Activated naive CD8-positive, alpha-beta T cell treated with anti-CD3 and anti-CD28 coated beads, Interleukin-2, amount 50 U/mL, for 16 hours (primary cell): ENCODE measurements at places on chromosomes 2 and 18.

- DNase-seq: no peak
These were observed 101.7 kb downstream of the STK39 start for GRCh38 chr2:168145426-168146310.

DNA sequence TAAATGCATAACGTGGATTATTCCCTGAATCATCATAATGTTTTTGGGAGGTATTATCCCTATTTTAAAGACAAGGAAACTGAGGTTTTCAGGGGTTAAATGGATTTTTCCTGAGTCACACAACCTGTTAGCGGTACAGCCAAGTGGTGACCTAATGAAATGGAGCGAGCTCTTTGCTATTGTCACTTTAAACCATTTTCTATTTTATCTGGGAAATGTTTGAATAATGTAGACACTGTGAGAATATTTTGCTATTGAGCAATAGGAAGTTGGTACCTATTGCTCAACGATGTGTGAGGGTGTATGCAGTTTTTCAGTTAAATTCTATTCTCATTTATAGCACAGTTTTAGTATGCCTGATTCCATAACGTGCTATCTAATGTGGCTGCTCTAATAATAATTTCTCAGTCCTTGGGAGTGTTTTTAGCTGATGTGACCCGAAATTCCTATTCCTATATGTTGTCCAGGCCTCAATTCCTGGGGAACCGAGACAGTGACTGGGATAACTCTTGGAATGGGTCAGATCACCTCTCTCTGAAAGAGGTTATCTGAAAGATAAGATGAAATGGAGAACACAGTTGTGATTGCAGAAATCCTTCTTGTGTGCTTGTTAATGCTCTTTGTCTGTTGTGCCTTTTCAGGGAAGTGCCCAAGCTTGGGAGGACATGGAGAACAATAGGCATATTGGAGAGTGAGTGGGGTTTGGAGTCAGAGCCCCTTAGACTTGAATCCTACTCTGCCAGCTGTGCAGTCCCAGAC is 38.4 kb downstream of the ABCB11 start:
- DNase-seq: no peak

DNA sequence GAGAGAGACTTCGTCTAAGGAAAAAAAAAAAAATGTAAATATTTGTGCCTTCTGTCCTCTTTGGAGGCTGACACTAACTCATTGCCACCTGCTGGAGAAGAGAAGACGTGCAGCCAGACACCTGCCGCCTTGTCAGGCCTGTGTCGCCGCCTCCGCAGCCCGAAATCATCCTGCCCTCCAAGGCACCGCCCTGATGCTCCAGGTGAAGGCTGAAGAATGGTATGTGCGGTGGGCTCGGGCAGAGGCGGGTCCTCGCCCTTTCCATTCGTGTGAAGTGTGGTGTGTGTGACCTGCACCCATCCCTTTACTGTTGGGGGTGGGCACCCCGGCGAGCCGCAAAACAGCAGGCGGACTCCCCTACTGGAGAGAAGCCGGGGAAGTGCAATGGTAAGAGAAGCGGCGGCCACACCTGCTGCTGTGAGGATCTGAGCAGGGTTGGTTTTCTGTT is 60.4 kb downstream of the FAM161A start:
- DNase-seq: peak; percentile 45

GRCh38 chr2:216741223-216741593 is 45.9 kb upstream of the IGFBP5 start:
- DNase-seq: no peak

DNA sequence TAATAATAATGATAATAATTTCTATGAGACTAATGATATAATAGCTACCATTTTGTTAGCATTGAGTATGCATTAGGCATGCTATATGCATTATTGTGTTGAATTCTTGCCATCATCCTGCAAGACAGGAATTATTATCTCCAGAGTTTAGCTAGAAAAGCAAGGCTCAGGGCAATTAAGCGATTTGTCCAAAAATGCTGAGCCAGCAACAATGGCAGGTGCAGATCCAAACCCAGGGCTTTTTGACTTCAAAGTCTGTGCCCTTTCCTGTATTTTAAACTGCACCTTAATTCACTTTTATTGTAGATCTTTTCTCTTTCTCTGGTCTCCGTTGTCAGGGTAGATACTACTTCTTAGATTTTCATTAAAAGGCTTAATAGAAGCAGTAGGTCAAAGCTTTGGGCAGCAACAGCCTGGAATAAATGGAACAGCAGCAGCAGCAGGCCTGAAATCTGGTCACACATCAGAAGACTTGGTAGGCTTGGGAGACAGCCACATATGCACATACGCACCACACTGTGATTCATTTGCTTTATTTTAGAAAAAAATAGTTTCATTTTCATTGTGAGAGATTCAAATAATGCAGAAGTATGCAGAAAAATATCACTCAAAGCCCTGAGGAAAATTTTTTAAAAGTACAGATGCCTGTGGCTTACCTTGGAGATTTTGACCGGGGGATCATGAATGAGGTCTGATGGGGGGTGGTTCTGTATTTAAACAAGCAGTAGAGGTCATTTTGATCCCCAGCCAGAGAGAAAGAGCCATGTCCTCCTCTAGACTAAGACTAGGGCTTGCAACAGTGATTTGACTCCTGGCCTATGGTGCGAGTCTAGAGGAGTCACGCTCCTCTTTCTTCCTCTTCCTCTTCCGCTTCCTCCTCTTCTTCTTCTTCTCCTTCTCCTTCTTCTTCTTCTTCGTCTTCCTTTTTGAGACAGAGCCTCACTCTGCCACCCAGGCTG is 455.7 kb downstream of the TSN start:
- DNase-seq: no peak

DNA sequence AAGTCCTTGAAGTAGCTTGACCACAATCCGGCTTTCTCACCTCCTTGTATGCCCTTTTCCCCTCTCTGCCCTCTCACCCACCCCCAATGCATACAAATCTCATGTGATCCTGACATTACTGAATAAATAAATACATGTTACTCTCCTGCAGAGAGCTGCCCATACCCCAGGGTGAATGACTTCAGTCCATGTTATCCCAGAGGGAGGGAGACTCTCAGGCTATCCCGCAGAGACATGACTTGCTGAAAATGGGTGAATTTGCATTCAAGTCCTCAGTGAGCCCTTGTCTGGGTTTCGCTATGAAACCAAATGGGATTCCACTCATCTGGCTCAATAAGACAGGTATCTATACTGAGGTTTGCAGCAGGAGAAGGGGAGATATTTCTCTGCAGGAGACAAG is 168.5 kb downstream of the FHOD3 start:
- DNase-seq: no peak

- DNase-seq: no peak
These were observed 106.7 kb downstream of the METTL8 start for GRCh38 chr2:171327043-171327496.
